Retina (tissue), 1 donor: ENCODE measurements at places on chromosomes 11 and 22.
A peak's percentile ranks its signal among the peaks of the same experiment; 100 is the strongest.

GRCh38 chr11:125123947-125124617 lies 12.7 kb upstream of the TMEM218 start:
- DNase-seq, result no peak

GRCh38 chr22:38267086-38267485 lies 5.7 kb downstream of the TMEM184B start:
- no peak for DNase-seq

DNA sequence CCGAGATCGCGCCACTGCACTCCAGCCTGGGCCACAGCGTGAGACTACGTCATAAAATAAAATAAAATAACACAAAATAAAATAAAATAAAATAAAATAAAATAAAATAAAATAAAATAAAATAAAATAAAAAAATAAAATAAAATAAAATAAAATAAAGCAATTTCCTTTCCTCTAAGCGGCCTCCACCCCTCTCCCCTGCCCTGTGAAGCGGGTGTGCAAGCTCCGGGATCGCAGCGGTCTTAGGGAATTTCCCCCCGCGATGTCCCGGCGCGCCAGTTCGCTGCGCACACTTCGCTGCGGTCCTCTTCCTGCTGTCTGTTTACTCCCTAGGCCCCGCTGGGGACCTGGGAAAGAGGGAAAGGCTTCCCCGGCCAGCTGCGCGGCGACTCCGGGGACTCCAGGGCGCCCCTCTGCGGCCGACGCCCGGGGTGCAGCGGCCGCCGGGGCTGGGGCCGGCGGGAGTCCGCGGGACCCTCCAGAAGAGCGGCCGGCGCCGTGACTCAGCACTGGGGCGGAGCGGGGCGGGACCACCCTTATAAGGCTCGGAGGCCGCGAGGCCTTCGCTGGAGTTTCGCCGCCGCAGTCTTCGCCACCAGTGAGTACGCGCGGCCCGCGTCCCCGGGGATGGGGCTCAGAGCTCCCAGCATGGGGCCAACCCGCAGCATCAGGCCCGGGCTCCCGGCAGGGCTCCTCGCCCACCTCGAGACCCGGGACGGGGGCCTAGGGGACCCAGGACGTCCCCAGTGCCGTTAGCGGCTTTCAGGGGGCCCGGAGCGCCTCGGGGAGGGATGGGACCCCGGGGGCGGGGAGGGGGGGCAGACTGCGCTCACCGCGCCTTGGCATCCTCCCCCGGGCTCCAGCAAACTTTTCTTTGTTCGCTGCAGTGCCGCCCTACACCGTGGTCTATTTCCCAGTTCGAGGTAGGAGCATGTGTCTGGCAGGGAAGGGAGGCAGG lies at the start of gene GSTP1:
TSS of gene GSTP1 (plus strand) at position 566 of the 958 bp plus-strand sequence. CDS start at position 598, 32 bp downstream.
- DNase-seq, result peak; percentile 93

DNA sequence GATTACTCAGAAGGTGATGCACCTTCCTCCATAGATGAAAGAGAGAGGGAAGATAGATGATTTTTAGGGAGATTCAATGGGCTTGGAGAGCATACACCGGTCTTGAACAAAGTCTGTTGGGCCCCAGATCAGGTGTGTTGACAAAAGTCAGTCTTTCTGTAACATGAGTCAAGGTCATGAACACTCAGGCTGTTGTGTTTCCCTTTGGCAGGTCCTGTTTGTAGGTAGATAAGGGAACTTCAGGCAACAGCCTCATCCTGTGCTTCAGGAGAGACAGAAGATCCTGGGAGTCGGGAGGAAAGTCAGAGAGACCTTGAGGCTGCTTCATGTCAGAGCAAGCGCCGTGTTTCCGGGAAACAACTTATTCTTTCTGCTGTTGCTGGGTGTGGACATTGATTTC lies 703.1 kb downstream of the BRD1 start:
- DNase-seq, result no peak

DNA sequence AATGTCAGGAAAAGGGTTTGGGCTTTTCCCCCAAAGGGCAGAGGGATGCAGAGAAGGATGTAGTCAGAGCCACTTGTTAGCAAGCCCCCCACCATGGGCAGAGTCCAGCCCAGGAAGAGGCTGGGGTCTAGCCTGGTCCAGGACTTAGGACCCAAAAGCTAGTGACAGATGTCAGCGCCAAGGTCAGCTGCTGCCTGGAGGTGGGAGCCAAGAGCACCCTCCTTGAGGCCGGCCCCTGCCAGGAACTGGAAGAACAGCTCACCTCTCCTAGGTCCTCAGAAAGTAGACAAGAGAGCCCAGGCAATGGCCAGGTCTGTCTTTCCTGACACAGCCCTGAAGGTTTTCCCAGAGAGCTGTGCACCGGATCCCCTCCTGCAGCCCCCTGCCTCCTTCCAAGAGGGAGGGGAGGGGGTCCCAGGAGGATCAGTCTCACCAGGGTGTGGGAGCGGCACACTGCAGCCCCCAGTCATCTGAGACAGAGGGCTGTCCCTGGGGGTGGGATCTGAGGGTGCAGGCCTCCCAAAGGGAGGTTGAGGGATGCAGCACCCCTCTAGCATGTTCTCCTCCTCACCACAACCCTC lies 14.6 kb upstream of the ARHGEF17 start:
- DNase-seq, result no peak

GRCh38 chr11:128840137-128840536 lies 27.0 kb downstream of the KCNJ1 start:
- no peak for DNase-seq

GRCh38 chr11:22617868-22618267 lies 7.8 kb downstream of the FANCF start:
- DNase-seq, result no peak

- no peak for DNase-seq
These were observed 42.9 kb downstream of the QSER1 start for GRCh38 chr11:32935462-32936029.

GRCh38 chr11:72741429-72741833 lies 10.8 kb downstream of the ARAP1 start:
- DNase-seq, result no peak

DNA sequence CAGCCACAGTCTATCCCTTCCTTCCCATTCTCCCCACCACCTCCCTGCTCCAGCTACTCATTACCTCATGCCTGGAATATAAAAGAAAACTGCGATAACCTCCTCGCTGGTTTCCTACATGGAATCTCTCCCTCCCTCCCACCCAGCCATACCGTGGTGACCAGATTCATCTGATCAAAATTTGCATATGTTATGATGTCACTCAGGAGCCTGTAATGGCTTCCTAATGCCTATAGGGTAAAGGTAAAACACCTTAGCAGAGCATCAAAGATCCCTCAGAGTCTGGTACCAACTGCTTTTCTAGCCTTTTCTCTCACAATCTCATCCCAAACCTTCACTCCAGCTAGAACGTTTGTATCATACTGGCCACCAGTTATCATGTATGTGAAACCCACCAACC lies 19.6 kb downstream of the RTN4RL2 start:
- DNase-seq, result no peak

DNA sequence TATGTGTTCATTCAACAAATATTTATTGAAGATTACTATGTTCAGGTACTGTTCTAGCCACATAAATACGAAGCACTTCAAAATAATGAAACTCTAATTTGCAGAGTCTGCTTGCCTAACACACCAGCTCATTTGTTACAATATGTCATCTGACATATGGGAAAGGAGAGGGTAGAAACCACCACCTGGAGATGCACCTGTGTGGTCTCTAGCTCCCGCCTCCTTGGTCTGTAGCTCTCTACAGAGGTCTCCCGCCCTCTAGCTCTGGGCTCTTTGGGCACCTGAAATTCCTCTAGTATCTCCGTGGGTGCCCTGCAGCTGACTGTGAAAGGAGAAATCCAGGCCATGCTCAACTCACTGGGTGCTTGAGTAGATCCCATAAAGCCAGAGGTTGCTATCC lies 51.4 kb upstream of the DBX1 start:
- no peak for DNase-seq

- no peak for DNase-seq
These were observed 35.5 kb upstream of the SYT13 start for GRCh38 chr11:45321669-45322068.

GRCh38 chr11:111975076-111975806 lies 38.1 kb downstream of the DIXDC1 start:
- no peak for DNase-seq

DNA sequence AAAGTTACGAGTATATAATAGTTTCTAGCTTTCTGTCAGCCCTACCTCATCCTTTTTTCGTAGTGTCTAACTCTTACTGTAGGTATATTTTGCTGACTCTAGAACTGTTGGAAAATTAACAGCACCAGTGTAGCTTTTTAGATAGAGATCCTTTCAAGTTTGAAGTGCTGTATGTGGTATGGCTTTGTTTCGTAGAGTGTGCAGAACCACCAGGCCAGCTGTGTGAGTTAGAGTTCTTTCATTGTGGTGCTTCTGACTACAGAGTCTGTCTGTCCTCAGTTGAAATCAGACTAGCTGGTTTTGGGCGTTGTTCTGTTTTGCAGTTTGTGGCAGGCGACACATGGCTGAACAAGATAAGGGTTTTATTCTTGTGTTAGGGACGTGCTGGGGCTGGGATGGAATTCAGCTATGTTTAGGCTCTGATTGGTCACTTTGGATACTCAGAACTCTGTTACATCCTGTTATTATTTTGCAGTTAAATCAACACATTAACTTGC lies 3.2 kb downstream of the ARHGEF12 start:
- DNase-seq, result peak; percentile 19

GRCh38 chr11:67400251-67400941 lies 1.3 kb downstream of the PPP1CA start:
- no peak for DNase-seq

GRCh38 chr11:23497040-23497439 lies 636.8 kb upstream of the CCDC179 start:
- no peak for DNase-seq

- DNase-seq, result no peak
These were observed 10.9 kb upstream of the SOX6 start for GRCh38 chr11:16367252-16367651.

- no peak for DNase-seq
These were observed 315.0 kb downstream of the JRKL start for GRCh38 chr11:96704847-96705246.

GRCh38 chr22:19710769-19711106 lies 3.6 kb upstream of the SEPTIN5 start:
- DNase-seq, result no peak

- DNase-seq, result no peak
These were observed 19.8 kb downstream of the SCGB1A1 start for GRCh38 chr11:62438641-62439040.

- no peak for DNase-seq
These were observed 87.8 kb downstream of the MIAT start for GRCh38 chr22:26744892-26745808.

DNA sequence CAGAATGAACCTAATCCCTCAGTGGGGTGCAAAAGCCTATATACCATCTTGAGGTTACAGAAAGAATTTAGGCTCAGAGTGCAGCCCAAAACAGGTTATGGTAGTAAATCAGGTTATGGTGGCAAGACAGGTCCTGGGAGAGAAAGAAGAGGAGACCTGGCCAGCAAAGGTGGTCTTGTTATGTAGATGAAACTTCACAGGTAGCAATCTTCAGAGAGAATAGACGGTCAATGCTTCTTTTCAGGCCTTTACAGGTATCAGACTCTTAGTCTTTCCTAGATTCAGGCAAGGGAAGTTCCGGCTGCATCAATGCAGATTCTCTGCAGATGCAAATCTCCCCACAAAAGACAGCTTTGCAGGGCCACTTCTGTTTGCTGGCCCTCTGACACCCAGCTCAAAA lies 45.8 kb upstream of the SORL1 start:
- DNase-seq, result no peak

DNA sequence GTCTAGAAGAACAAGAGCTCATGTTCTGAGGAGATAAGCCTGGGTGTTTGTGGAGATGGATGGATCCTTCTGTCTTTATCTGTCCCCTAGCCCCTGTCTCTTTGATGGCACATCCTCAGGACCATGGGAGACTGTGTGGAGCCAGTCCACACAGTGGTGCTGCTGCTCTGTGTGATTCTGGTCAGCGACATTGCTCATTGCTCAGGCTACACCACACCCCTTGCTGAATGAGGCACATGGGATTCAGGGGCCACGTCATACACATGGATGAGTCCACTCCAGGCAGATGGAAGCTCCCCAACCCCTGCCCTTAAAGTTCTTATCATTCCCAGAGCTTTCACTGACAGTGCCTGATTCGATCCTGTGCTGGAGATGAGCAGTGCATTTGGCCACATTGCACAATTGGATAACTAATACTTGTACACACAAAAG lies 222.2 kb downstream of the NAV2 start:
- DNase-seq, result no peak

- DNase-seq, result no peak
These were observed 114.3 kb downstream of the CD44 start for GRCh38 chr11:35253237-35253636.
